Panc1 (cell line): ENCODE measurements at places on chromosomes 7 and 10.
A peak's percentile ranks its signal among the peaks of the same experiment; 100 is the strongest.

- no peak for DNase-seq
Observed at GRCh38 chr7:25313526-25313925, 85.2 kb upstream of the NPVF start.

GRCh38 chr10:78414380-78414779 lies 380.7 kb downstream of the RPS24 start:
- no peak for DNase-seq

DNA sequence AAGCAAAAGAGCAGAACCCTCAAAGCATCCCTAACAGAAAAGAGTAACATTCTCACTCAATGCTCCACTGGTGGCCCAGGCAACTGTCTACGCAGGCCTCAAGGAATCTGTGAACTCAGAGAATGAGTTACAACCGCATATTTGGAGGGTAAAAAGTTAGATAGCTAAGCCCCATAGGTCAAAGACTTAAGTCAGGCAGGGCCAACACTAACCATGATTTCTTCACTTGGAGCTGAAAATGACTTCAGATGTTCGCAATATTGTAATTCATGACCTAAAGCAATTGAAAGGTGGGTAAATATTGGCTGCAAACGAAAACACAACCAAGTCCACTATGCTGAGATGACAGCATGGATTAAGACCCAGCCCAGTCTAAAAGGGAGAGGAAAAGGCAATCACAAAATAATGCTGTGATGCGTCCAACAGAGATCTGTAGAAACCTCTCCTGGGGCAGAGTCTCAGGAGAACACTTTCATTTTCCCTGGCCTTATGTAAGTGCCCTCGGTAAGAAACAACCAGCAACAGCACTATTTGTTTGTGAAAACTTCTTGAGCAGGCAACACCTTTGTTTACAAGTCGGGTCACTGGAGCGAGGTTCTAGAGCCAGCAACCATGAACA lies 176.5 kb downstream of the TNS3 start:
- DNase-seq: no peak

- DNase-seq: no peak
Observed at GRCh38 chr10:29631049-29631339, 3.8 kb downstream of the SVIL start.

DNA sequence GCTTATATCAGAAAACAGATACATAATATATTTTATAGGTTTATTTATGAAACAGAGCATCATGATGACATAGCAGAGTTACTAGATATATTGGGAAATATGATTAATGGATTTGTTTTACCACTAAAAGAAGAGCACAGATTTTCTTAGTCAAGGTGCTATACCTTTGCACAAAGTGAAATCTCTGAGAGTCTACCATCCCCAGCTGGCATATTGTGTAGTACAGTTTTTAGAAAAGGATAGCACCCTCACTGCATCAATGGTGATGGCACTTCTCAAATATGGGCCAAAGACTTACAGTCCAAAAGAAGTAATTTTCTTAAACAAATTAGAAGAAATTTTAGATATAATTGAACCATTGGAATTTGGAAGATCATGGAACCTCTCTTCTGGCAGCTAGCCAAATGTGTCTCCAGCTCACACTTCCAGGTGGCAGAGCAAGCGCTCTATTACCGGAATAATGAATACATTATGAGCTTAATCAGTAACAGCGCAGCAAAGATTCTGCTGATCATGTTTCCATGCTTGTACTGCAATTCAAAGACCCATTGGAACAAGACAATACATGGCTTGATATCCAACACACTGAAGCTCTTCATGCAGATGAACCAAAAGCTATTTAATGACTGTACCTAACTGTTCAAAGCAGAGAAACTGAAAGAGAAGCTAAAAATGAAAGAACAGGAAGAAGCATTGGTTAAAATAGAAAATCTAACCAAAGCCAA lies 21.9 kb upstream of the CREB3L2 start:
- DNase-seq: no peak

- no peak for DNase-seq
Observed at GRCh38 chr7:95046494-95047240, 139.3 kb downstream of the PPP1R9A start.

DNA sequence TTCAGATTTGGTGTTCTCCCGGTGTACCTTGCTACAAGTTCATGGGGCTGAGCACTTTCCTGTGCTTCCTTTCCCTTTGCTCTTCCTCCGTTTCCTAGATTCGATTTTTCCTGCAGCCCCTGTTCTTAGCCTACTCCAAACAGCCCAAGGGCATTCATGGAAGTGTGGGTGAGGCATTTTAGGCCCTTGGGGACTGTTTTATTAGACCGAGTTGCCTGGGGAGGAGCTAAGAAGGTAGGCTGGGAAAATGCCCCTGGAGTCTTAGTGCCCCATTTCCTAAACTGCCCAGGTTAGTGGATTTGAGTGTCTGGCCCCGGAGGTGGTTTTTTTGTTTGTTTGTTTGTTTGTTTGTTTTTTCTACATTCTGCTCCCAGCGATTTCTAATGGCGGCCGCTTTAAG lies 1.8 kb downstream of the LRMDA start:
- no peak for DNase-seq

DNA sequence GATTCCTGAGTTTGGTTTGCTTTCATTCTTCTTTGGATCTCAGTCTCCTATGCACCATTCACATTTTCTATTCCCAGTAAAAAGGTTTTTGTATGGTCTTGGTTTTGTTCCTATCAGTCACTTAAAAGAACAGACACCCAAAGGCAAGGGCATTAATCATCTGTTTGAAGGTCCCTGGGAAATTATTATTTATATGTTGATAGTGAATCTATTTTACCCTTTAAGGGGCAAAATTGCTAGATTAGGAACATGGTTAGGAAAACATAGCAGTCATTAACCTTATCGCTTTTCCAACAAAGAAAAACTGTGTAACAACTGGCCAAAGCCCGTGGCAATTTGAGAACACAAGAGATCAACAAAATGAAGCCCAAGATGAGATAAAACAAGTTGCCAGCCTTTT lies 1146.6 kb upstream of the C7orf33 start:
- no peak for DNase-seq

DNA sequence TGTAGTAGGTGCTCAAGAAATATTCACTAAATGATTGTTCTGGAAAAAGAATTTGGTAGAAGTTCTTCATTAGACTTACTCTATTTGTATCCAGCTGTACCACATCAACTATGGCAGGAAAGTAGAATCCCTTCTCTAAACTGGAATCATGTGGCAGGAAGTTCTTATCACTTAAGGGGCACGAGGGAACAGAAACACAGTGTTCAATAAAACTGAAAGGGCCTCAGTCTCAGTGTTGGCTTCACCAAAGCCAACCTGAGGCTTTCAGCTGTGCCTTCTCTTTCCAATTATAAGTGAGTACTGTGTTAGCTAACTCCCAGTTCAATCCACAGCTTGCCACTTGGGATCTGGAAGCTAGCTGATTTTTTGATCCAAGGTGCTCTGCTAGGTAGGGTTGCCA lies 257.6 kb upstream of the LRGUK start:
- DNase-seq: no peak

DNA sequence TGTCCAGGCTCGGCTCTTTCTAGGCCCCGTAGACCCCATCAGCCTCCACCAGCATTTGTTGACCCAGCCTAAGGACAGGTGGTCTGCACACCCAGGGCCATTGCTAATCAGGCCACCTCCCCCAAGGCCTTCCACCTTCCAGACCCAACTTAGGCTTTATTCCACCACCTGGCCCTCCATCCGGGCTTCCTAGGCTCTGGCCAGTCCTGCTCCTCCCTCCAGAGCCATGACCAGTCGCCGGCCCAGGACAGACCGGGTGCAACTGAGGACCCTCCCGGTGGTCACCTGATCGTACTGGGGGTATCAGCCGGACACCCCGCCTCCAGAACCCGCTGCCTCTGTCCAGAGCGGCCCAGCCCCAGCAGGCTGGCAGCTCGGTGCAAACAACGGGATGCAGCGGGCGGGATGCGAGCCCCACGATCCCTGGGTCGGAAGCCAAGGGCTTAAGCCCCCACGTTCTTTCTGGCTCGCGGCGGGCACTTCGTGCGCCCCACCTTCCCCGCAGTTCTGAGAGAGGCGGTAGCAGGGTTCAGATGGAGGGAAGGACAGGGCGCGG lies 545 bp downstream of the NACAD start:
- no peak for DNase-seq

- no peak for DNase-seq
Observed at GRCh38 chr10:4647109-4647785, 178.8 kb upstream of the AKR1E2 start.

DNA sequence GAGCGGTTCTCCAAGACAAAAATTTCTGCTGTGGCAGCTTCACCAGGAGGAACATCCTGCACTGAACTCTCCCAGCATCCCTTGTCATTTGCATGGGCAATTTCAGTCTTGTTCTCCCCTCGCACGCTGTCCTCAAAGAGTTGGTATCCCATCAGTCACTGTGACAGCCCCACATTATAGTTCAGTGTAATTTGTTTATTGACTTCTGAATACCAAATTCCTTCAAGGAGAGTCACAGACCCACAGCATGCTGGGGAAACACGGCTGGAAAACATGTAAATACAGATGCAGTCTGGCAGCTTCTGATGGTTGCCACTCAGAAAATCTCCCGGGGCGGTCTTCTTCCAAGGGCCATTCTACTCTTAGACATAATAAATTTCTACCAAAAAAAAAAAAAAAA lies 151.0 kb upstream of the NEBL start:
- DNase-seq: no peak

- no peak for DNase-seq
Observed at GRCh38 chr10:33334153-33334804, at the start of gene NRP1. TSS of gene NRP1 (minus strand) at chr10:33334667. CDS start at chr10:33334382, 285 bp downstream.

DNA sequence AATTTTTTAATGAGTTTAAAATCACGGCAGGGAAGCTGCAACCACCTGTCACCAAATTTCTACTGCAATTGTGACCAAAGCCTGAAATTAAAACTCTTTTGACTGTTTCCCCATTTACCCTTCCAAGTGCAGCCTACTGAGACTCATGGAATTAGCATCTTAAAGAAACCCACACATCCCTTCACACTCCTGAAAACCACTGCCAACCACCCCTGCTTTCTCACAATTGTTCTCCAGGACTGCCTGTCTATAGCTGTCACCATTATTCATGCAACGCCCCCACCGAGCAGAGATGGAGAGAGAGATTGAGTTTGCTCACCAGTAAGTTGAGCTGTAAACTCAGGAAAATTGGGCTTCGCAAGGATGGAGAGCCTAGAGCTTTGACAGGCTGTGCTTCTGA lies 383.8 kb upstream of the SORCS1 start:
- DNase-seq: no peak

GRCh38 chr10:59894114-59894513 lies 12.2 kb downstream of the CCDC6 start:
- no peak for DNase-seq

DNA sequence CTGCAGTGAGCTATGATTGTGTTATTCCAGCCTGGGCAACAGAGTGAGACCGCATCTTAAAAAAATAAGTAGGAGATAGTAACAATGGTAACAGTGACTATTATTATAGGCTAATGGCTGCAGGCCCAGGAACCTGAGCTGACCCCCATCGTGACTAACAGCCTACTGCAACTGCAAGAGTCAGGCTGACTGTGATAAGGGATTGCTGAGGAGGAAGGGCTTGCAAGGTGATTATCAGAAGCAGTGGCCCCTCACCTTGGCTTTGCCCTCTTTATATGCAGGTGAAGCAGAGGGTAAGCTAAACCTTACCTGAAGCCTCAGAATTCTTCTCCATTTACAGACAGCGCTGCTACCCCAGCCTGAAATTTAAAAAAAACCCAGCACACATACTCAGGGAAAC lies 83.9 kb upstream of the SDK1 start:
- DNase-seq: no peak

DNA sequence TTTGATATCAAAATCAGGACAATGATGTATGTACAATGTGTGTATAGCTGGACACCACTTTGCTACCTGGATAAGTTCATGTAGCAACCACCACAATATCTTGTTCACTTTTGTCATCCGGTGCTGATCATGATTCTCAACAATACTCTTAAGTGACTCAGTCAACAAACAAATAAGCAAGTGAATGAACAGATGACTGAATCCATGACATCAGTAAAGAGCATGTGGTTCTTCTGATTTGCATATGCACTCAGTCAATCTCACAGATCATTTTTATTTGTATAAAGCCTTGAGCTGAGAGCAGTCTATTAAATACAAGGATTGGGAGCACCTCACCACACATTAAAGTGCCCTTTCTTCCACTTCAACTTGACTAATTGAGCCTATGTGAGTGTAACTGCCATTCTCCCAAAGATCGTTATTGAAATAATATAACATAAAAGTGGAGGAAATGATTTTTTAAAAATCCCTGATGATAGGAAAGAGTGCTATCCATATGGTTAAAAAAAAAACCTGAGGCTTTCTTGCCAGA lies 69.5 kb downstream of the NPSR1 start:
- DNase-seq: peak; percentile 47

GRCh38 chr7:140276001-140276400 lies 99.2 kb upstream of the KDM7A start:
- no peak for DNase-seq

DNA sequence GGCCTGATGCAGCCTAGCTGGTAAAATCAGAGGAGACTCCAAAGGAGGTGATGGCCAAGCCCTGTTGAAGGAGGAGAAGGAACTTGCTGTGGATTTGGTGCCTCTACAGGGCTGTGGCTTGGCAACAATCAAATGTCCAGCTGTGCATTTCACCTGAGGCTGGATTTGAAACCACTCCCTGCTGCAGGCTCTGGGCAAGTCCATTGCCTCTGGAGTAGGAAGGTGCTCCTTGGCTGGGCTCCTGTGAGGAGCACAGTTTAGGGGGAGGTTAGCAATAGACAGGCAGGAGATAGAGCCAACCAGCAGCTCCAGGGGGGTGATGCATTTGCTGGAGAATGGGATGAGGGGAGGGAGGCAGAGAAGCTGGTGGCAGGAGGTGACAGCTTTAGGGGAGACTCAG lies 26.5 kb downstream of the CDH23 start:
- DNase-seq: no peak

DNA sequence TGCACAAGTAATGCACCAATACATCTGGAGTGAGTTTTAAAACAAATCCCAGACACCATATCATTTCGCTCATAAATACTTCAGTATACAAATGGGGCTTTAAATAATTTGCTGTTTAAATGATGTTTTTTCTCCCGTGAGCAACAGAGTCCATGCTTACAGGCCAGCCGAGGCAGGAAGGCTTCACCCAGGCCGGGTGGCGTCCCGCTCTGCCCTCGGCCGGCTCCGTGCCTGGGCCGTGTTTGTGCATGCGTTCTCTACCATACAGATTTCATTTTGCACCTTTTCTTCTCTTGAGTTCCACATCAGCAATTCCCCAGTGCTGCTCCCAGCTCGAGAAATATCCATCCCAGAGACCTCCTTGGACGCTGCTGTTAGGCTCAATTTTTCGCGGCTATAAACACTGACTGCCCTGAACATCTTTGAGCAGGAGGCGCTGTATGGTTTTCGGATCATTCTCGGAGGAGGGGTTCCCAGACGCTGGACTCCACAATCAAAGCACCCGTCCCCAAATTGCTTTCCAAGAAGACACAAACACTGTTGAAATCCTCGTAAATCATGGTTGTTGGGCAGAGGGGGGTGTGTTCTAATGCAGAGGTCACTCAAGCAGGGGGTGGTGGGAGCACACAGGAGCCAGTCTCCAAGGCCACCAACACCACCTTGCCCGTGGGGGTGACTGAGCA lies 91.6 kb downstream of the MICALL2 start:
- no peak for DNase-seq

- peak; percentile 87 for DNase-seq
Observed at GRCh38 chr7:23570592-23571200, 26.5 kb upstream of the CCDC126 start.

- DNase-seq: no peak
Observed at GRCh38 chr10:68559251-68559650, 886 bp upstream of the TET1 start.
